ENCODE measurements at places on chromosomes 5 and 9.

- no peak for DNase-seq
Measured at GRCh38 chr5:15885156-15885555, 294.4 kb downstream of the MARCHF11 start.

- no peak for DNase-seq
Measured at GRCh38 chr5:175751369-175751768, 93.5 kb downstream of the HRH2 start.

DNA sequence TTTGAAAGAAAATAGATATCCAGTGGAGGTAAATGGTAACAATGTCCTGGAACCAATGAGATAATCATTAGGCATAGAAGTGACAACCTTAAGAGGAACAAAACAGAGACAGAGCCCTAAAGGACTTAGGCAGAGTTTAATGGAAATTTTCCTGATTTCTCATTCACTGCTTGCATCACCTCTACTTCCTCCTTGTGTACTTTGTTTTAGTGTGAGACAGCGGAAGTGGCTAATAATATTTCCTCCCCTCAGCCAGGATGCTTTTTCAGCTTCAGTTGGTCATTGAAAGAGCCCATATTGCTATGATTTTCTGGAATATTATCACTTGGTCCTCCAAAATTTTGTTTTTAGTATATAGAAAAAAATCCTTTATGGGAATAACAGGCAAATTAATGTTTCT is 153.4 kb upstream of the MPDZ start:
- no peak for DNase-seq

GRCh38 chr9:133832877-133833276 is 94.7 kb upstream of the SARDH start:
- DNase-seq, result no peak

- no peak for DNase-seq
Measured at GRCh38 chr5:13328316-13328715, 616.2 kb downstream of the DNAH5 start.

GRCh38 chr5:119274767-119275130 is 81.1 kb upstream of the TNFAIP8 start:
- DNase-seq, result no peak

DNA sequence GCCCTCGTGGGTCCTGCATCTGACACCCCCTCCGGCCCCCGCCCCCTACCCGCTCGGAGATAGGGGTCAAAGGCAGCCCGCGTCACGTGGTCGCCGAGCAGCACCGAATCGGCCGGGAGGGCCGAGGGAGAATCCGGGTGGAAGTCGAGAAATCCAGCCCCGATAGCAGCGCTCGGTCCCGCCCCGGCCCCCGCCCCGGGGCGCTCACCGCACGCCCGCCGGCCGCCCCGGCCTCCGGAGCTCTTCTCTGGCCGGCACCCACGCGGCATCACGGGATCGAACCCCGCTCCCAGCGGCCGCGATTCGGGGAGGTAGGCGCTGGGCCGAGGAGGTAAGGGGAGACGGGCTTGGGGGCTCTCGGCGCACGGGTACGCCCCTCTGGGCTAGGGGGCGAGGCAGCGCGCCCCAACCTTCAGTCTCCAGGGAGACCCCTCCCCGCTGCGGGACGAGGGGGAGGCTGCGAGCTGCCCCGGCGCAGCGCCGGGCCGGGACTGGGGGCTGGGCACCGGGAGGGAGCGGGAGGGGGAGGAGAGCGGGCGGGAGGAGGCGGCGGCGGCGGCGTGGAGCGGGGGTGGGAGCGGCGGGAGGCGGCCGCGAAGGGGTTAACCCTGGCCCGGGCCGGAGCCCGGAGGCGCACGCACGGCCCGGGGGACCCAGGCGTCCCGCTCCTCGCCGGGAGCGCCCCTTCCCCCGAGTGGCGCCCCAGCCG is 22.1 kb upstream of the NDST1 start:
- no peak for DNase-seq

DNA sequence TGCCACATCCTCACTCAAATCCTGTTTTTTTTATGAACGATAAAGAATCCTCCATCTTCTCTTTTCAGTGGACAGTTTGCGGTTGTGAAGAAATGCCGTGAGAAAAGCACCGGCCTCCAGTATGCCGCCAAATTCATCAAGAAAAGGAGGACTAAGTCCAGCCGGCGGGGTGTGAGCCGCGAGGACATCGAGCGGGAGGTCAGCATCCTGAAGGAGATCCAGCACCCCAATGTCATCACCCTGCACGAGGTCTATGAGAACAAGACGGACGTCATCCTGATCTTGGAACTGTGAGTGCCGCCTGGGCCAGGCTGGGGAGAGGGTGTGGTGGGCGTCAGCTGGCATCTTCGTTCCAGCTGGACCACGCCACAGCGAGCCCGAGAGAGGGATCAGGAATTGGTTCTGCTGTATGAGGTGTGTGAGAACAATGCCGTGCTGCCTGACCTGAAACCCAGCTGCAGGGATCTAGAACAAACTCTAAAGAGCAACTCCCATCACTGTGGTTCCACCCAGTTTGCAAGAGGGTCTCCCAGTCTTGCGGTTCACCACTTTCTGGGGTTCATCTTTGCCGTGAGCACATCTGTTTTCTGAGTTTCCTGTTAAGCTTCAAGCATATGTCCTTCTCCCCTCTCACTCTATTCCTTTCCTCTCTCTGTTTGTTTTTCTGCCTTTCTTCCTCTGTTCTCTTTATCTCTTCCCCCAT is 107.4 kb downstream of the DAPK1 start:
- no peak for DNase-seq

GRCh38 chr5:34608368-34608767 is 47.8 kb upstream of the RAI14 start:
- DNase-seq, result no peak

- no peak for DNase-seq
Measured at GRCh38 chr9:7147121-7148090, 389.6 kb downstream of the KDM4C start.

- no peak for DNase-seq
Measured at GRCh38 chr5:1164696-1165630, 36.4 kb upstream of the SLC6A19 start.

DNA sequence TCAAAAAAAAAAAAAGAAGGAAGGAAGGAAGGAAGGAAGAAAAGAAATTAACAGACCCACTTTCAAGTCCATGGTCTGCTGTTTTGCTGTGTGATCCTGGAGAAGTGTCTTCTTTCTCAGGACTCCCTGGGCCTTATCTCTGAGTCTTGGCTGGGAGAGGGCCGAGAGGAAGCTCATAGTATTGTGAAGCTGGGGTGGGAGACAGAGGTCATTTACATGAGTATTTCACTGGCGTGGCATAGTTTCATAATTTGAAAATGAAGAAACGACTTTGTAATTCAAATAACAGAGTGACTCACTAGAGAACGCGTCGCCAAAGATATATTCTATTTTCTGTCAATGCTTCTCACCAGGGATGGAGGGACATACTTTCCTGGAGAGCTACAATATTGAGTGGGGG is 2.4 kb upstream of the C9orf50 start:
- DNase-seq, result no peak

GRCh38 chr5:31809050-31809870 is 170.3 kb downstream of the PDZD2 start:
- DNase-seq, result no peak

DNA sequence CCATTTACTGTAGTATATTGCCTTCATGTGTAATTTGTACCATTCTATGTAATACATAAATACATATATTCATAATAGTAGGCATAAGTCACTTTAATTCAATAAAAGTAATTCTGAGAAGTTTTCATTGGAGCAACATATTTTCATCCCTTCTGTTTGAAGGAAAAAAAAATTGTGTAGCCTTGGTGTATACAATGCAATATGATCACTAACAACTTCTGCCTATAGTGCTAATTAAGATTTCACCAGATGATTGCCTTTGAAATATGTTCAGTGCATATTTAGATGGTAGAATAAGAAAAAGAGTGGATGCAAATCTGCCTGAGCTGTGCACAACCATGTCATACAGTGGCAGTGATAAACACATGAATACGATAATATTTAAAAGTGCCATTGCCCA is 996.8 kb downstream of the EFNA5 start:
- no peak for DNase-seq

- no peak for DNase-seq
Measured at GRCh38 chr9:90909225-90909624, 107.6 kb downstream of the SYK start.

GRCh38 chr5:107979900-107980299 is 309.2 kb upstream of the EFNA5 start:
- no peak for DNase-seq

GRCh38 chr9:6268826-6269397 is 53.3 kb downstream of the IL33 start:
- DNase-seq, result no peak

GRCh38 chr5:42492974-42493373 is 69.7 kb downstream of the GHR start:
- DNase-seq, result no peak

Measured in NCI-H2029 treated with DMSO at 0.1 percent for 48 hours (cell line).